ENCODE measurements at places on chromosomes 6 and 20.

DNA sequence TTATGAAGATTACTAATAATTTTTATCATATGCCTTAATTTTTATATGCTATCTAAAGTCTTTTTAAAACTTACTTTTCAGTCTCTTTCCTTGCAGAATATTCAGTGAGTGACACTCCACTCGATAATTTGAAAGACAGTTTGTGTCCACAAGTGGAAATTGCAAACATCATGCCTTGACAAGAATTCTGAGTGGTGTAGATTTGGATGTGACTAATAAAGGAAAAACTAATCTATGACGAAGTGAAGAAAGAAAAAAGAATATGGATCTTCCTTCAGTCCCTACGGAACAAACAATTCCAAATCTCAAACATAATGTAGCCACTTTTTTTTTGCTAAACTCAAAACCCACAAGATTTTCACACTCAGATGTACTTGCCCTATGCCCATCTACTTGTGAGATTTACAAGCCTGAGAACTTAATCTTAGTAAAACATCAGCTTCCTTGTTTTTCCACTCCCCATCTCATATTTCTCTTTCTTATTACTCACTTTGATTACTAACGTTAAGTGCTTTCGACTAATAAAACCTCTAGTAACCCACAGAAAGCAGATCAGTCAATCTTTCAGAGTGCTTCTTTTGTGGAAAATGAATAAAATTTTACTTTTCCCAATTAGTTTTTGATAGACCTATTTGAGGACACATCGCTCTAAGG is 1155.8 kb downstream of the GRIK2 start:
- no peak for DNase-seq

DNA sequence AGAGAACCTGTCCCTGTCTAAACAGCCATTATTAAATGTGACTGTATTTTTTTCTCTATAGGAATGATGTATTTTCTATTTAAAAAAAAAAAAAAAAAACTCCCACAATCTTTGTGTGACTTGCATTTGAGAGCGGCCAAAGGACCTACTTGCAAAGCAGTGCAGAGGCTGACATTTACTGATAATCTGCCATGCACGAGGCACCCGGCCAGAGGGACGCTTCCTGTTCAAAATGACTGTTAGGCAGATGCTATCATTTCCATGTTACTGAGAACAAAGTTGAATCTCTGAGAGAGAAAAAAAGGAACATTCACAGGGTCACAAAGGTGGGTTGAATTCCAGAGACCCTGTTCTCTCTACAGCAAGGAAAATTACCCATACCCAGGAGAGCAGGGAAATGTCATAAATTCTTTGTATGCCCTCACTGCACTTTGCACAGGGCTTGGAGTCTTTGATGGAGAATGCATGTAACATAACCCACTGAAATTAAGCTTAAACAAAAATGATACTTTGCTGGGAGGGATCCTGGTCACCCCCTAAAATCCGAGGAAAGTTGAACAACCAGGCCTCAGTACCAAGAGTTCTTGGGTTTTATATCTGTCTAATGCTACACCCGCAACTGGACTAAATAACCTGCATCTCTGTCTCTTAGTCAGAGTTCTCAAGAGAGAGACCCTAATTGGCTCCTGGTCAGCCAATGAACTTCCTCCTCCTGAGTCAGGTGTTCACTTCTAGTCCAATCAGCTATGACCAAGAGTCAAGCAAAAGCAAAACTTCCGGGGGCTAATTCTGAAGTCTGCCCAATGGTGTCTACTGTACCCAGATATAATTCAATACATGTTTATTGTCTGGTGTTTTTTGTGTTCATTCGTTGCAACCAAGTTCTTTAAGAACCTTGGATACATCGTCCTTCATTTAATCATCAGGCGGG is 61.2 kb downstream of the GCLC start:
- no peak for DNase-seq

GRCh38 chr6:34589140-34589539 is 33.0 kb upstream of the SPDEF start:
- DNase-seq = peak; percentile 68

- no peak for DNase-seq
These were observed 83.5 kb upstream of the PROKR2 start for GRCh38 chr20:5400164-5400762.

DNA sequence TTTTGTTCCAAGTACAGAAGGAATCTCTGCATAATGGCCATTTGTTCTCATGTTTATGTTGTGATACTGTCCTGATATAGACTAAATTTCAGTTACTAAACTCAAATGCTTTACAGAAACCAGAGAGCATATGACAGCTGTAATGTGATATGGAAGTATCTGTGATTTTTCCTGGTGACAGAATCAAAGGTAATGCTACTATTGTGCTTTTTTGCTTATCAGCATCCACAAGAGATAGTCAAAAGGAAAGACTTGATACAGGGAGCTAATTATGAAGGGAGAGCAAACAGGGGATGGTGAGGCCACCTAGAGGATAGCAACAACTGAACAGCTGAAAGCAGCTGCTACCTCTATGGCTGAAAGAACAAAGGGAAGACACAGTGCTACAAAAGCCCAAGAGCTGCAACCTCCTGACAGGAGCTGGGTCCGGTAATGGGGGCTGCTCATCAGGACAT is 181.4 kb downstream of the PHF3 start:
- peak; percentile 57 for DNase-seq

DNA sequence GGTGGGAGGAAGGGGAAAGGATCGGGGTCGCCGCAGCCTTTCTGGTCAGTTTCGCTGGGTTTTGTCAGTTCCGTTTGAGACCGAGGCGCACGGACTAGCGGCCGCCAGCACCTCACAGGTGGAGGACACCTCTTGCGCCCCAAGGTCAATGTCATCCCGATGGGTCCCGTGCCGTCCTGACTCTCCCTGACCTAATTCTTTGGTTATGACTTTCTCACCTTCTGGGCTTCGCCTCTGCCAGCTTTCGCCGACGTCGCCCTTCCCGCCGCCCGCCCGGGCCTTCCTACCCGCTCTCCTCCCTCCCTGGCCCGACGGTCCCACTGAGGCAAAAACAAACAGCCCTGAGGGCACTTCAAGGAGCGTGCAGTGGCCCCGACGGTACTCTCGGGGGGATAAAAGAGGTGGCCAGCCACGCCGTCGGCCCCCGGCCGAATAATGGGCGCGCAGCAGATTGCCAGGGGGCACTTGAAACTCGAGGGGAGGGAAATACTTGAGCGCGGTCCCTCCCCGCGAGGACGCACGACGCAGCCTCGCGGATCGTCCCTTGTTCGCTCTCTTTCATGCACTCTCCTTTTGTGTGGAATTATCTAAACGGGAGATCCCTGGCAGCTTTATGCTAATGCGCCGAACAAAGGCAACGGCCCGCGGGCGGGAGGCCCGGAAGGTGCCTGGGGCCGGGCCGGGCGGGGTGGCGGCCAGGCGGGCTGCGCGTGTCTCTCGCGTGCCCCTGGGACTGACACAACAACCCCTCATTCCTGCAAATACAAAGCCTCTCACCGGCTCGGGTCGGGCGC is 3.9 kb upstream of the INSM1 start:
- peak; percentile 86 for DNase-seq

DNA sequence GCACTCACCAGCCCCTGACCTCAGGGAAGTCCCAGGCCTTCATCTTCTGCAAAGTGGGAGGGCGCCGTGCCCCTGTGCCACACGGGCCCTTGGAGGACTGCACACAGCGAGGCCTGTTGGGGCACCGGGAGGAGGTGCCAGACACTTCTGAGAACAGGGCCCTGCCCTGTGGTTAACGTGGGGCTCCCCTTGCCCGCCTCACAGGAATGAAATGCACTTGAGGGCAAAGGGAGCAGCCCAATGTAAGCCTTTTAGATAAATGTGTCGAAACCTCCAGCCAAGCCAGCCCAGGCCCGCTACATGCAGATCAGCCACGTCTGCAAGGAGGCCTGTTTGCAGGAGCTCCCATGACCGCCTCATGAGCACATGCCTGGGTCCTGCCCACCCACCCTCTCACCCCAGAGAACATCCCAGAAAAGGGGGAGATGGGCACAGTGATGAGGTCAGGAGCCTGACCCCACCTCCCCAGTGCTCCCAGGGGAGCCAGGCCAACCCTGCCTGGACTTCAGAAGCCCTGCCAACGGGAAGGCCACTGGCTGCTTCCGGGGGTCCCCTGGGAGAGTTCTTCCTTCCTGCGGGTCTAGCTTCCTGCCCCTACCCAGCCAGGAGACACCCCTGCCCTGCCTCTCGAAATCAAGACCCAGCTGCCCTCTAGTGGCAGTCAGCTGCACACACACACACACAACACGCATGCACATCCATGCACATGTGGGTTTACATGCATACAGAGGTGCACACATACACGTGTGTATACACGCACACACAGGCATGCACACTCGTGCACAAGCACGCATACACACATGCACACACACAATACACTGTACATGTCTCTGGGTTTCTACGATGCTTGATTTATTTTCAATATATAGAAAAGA is 178.7 kb downstream of the TAF4 start:
- DNase-seq = peak; percentile 59

GRCh38 chr20:13723011-13723410 is 61.7 kb downstream of the ESF1 start:
- no peak for DNase-seq

- DNase-seq = no peak
These were observed 320.0 kb downstream of the GJA1 start for GRCh38 chr6:121755485-121755884.

GRCh38 chr20:21496452-21496851 is 17.4 kb downstream of the NKX2-2 start:
- DNase-seq = peak; percentile 17

DNA sequence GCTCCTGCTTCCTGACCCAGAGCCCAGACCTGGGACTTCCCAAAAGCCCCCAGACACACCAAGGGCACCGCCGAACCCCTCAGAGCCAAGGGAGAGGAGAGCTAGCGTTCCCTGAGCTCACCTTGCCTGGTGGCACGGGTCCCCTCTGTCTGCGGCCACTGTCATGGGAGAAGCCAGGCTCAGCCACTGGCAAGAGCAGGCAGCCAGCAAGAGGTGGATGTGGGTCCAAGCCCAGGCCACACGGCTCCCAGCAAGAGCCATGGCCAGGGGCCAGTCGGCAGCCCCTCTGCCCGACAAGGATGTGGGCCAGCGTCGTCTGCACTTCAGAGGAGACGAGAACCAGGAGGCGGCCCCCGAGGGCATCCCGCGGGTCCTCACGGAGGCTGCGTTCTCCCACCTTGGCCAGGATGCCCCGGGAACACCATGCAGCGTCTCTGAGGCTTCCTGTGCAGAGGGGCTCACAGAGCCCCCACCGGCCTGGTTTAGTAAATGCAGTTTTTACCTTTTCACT is 2.2 kb upstream of the PPDPF start:
- no peak for DNase-seq

DNA sequence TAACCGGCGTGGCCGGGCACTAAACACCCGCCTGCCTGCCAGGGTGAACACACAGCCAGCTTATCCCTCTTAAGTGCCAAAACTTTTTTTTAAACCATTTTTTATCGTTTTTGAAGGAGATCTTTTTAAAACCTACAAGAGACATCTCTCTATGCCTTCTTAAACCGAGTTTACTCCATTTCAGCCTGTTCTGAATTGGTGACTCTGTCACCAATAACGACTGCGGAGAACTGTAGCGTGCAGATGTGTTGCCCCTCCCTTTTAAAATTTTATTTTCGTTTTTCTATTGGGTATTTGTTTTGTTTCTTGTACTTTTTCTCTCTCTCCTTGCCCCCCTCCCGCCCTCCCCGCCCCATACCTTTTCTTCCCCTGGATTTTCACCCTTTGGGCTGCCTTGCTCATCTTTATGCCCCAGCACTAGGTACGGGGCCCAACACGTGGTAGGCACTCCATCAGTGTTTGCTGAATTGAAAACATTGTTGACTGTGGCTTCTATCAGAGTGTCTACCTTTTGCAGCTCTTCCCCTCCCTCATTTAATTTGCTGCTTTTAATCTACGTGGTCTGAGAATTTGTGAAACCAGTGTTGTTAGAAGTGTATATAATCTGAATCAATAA is 1.5 kb downstream of the ZCCHC3 start:
- no peak for DNase-seq

DNA sequence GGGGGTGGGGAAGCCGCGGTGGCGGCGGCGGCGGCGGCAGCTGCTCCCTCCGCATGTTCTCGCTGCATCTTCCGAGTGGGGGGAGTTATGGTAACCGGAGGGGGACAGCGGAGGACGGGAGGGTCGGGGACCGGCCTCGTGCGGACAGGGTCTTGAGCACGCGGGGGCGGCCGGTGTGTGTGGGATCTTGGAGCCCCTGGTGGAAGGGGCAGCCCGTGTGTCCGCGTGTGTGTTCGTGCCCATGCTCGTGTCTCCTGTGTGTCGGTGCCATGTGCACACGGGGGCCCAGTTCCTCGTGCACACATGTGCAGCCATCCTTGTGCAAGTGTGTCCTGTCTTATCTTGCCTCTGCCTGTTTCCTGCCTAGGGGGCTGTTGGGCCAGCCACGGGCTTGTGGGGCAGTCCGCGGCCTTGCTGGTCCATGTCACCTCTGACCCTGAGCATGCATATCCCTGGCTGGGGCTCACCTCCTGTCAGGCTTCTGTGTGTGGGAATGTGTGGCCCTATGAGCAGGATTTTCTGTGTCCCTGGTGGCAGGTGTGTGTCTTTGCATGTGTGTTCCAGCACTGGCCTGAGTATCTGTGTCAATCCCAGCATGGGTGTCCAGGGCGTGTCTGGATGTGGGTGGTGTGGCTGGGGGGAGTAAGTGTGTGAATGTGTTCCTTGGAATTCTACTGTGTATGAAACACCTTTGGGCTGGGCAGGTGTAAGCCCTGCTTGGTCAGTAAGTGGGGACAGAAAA is 8.5 kb downstream of the SYNGAP1 start:
- DNase-seq = peak; percentile 69

DNA sequence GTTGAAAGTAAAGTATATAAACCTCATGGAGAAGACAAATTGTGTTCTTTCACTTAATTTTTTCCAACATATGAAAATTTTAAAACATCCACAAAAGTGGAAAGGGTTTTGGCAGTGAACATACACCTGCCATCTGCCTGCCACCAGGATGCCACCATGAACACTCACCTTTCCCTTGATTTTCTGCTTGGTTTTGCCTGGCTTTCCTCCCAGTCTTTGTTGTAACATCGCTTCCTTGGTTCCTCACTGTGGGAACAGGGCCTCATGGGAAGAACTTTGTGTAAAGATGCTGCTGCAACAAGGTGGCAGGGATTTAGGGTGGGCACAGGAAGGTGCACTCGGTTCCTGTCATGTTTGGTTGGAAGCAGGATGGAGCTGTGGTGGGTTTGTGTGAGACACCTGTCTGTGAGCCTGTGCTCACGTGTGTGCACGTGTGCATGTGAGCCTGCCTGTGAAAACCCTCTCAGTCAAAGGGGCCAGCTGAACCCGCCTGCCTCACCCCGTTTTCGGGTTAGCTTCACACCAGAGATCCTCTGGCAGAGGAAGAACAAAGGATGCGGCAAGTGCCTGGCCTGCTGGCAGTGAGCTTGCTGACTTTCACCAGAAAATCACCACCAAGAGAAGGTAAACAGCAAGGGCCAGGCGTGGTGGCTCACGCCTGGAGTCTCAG is 11.0 kb upstream of the RBM38 start:
- no peak for DNase-seq

DNA sequence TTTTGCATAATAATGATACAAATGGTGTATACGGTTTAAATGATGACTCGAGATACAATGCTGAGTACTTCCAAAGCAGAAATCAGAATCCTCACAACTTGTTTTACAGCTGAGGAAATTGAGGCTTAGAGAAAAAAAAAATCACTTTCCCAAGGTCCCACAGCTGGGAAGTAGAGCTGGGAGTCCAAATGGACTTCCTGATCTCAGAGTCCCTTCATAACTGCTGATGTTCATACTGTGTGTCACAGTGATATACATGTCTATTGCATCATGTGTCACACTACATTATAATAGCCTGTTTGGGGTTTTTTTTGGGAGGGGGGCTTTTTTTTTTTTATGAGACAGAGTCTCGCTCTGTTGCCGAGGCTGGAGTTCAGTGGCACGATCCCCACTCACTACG is 8.5 kb downstream of the HM13 start:
- no peak for DNase-seq

All from NCI-H69 (cell line).